HTR-8/SVneo (cell line): ENCODE measurements at places on chromosomes 16 and 17.

GRCh38 chr17:73720187-73720834 lies 76.1 kb upstream of the SDK2 start:
- DNase-seq, result no peak

GRCh38 chr16:7182510-7183109 lies 150.0 kb upstream of the RBFOX1 start:
- no peak for DNase-seq

GRCh38 chr16:89096042-89096717 lies 2.5 kb downstream of the ACSF3 start:
- DNase-seq, result no peak

DNA sequence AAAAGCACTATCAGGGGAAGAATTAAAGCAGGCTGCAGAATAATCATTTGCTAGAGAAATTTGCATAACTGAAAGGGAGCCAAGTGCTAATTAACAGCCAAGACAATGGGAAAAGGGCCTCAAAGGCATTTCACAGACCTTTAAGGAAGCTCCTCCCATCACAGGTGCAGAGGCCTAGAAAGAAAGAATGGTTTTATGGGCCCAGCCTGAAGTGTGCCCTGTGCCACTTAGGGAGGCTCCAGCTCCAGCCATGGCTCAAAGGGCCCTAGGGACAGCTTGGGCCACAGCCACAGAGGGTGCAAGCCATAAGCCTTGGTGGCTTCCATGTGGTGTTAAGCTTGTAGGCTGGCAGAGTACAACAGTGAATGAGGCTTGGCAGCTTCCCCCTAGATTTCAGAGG lies 50.1 kb downstream of the RNF112 start:
- no peak for DNase-seq

DNA sequence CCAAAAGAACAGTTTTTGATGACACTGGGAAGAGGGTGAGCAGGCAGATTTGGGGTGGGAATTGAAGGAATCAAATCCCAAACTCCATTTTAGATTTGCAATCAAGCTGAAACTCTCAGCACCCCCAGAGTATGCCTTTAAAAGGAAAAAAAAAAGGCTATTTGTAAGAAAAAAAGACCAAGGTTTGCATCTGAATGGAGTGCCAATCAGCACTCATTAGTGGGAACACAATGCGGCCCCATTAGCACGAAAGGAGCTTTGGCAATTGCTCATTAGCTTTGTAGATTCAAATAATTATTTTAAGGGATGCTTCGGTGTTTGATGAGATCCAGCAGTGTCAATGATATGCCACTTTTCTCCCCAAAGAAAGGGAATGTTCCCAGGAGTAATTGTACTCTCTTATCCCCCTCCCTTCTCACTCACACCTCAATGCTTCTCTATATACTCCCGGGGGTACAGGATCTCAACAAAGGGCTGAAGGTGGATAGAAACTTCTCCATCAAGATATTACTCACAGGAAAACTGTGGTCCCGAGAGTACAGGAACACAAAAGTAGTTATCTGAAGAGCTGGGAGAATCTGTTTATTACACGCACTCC lies 32.2 kb downstream of the CHP2 start:
- no peak for DNase-seq

- no peak for DNase-seq
Observed at GRCh38 chr17:30219833-30220232, 15.7 kb downstream of the SLC6A4 start.

GRCh38 chr17:68060336-68060735 lies 24.8 kb downstream of the KPNA2 start:
- DNase-seq, result no peak

DNA sequence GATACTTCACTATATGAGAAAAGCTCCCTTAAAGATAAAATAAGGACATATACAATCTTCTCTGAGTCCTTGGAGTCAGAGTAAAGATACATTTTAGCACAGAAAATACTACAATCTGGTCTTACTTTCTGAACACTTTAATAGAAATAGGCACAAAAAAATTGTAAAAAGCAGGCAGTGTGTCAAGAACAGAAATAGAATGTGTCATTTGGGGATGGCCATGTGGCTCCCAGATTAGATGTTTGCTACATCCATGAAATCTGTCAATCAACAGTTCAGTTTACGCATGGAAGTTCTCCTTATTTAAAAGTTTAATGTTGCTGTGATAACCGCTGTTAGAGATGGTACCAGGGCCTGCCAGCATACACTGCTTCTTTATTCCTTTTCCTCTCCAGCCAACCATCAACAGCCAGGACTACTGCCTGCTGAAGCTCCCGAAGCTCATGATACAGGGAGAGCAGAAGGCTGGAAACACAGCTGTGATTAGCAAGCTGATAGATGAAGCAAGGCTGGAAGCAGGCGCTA lies 278.5 kb downstream of the CEP112 start:
- DNase-seq, result no peak

DNA sequence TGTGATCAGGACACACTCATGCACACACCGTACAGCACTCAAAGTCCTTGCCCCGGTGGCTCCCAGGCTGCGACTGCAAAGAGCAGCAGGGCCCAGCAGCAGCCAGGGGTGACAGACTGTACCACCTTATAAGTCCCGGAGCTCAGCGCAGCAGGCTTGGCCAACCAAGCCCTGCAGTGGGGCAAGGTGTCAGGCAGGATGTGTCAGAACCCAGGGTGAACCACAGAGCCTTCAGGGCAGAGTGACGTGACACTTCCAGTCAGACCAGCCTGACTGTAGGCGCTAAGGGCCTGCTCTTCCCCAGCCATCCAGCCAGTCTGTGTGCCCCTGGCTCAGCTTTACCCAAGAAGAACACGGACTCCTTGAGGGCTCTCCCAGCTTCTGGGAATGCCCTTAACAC lies 204.1 kb downstream of the COPRS start:
- no peak for DNase-seq

DNA sequence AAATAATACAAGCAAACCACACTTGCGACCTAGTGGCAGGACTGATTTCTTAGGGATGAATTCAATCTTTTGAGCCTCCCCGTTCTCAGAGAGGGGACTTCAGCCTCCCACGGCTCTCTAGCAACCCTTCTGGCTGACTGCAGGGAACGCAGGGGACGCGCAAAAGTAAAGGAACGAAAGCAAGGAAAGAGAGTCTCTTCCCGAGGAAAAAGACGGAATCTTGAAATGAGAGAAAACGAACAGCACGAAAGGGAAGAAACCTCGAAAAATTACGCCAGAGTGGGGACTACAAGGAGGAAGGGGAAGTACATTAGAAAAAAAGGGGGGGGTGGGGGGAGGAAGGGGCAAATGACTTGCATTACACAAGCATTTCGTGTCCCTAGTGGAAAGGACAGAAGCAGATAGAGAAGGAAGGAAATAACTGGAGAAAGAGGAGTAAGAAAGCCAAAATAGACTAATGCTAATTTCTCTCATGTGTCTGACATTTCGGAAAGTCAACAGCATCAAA lies 1.2 kb downstream of the GRB2 start:
- DNase-seq, result peak; percentile 86

DNA sequence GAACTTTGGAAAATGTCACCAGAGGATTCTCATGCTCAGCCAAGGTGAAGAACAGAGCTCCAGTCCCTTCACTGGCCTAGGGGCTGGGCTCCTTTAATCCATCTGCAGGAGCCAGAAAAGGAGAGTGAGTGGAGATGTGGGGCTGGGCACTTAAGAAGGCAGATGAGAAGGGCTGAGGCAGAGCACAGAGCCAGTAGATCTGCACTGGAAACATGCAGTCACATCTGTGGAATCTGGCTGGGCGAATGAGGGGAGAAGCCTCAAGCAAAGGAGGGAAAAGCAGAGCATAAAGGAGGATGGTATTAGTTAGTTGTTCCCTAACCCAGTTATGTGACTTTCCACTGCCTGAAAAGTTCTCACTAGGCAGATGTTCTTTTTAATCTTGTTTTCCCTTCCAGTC lies 50.4 kb upstream of the BCAR1 start:
- DNase-seq, result no peak

GRCh38 chr17:59829217-59830006 lies 63.3 kb downstream of the TUBD1 start:
- DNase-seq, result peak; percentile 95

- no peak for DNase-seq
Observed at GRCh38 chr16:26816885-26817571, 249.7 kb upstream of the C16orf82 start.

GRCh38 chr17:31745964-31746600 lies 113.0 kb downstream of the COPRS start:
- DNase-seq, result no peak

DNA sequence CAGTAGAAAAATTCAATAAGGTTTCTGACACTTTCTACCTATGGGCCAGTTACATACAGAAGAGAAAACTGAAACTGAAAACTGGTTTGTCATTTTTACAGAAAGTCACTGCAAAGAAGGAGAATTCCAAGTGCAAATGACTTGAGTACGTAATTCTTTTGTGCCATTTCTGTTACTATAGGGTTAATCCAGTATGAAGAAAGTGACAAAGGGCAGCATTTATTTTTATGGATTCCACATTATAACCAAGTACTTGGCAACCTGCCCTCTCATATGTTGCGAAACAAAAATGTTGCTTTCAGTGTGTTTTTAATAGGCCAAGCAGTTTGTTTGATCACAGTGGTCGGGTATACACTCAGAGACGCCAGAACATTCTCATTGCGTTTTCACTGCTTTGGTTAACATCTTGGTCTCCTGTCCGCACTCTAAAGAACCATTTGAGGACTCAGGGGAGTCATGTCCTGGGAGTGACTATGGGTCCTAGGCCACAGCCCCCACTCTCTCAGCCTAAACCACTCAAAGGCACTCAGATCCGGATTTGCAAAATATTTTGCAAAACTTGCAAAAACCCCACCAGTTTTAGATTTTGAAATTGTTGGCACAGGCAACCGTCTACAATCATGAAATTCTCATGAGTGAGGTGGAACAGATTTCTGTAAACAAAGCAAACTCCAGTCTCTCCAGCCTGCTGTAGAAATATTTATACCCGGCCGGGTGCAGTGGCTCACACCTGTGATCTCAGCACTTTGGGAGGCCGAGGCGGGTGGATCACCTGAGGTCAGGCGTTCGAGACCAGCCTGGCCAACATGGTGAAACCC lies 15.4 kb upstream of the HELZ start:
- no peak for DNase-seq

DNA sequence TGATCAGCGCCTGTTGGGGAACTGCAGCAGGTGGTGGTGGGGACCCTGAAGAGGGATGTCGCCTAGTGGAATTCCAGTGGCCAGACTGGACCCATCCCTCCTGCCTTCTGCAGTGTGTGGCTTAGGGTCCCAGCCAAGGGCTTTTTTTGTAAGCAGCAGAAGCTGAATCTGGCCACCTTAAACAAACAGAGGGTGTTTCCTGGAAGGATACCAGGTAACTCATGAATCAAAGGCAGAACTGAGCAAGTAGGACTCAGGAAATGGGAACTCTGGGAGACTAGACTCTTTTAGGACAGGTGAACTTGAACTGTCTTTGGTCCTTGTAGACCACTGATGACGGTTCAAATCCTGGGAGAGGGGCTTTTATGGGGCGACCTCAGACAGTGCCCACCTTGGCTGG lies 124.0 kb downstream of the ABCC6 start:
- no peak for DNase-seq

DNA sequence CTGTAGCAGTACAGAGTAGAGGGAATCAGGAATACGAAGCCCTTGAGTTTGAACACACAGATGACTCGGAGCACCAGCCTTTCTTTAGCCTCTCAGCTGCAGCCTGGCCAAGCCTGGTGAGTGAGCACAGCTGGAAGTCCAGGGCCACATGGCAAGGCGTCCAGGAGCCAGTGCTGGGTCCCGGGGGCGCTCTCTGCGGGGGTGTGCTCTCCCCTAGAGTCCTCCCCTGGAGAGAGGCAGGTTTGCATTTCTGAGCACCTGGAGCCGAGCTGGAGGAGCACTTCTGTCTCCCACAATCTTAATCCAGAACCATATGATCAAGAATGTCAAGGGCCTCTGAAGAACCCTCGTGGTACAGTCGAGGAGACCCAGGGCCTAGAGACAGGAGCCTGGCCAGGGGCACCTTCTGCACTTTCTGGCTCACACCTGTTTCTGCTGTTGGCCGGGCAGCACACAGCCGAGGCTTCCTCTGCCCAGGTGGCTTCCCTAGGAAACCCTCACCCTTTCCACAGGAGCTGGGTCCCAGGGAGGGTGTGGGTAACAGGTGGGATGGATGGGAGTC lies 78.3 kb downstream of the PLD6 start:
- no peak for DNase-seq

DNA sequence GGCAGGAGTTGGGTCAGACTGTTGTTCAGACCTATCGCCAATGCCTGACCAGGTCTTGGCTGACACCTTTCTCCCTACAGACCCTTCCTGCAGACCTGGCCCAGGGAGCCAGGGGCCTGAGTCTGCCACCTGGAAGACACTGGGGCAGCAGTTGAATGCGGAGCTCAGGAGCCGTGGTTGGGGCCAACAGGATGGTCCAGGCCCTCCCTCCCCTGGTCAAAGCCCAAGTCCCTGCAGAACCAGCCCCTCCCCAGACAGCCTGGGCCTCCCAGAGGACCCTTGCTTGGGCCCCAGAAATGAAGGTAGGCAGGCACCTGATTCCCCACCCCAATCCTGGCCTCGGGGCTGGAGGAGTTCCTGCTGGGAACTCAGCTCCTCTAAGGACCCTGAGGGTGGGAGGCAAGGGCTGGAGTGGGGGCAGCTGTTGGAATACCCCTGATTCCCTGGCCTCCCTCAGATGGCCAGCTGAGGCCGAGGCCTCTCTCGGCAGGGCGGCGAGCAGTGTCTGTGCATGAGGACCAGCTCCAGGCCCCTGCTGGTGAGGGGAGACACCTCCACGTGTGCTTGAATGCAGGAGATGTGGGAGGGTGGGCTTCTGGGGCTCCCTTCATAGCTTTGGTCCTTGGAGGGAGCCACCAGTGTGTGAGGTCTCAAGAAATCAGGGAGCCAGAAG lies 3.6 kb downstream of the ACD start:
- no peak for DNase-seq
